ENCODE measurements at places on chromosomes 6 and 20.

DNA sequence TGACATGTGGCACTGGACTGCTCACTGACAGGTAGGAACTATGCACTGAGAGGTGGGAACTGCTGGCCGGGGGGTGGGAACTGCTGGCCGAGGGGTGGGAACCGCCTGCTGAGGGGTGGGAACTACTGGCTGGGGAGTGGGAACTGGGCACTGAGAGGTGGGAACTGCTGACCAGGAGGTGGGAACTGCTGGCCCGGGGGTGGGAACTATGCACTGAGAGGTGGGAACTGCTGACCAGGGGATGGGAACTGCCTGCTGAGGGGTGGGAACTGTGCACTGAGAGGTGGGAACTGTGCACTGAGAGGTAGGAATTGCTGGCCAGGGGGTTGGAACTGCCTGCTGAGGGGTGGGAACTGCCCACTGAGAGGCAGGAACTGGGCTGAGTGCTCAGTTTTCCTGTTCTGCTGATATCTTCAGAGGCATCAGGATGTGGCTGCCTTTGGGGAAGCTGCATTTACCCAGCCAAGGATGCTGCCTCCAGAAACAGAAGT is 90.2 kb downstream of the THBS2 start:
- no peak for DNase-seq

- DNase-seq: no peak
These were observed 43.0 kb upstream of the CCR6 start for GRCh38 chr6:167079853-167080297.

- DNase-seq: no peak
These were observed 42.0 kb upstream of the OLIG3 start for GRCh38 chr6:137536104-137536773.

- no peak for DNase-seq
These were observed 203.9 kb upstream of the MARCKS start for GRCh38 chr6:113653275-113653674.

Measured in stimulated activated CD8-positive, alpha-beta memory T cell treated with anti-CD3 and anti-CD28 coated beads, Interleukin-15, amount 100 ng/mL, for 1 hour (primary cell).